ENCODE measurements at places on chromosomes 5 and 9. TPM values are rescaled to one million over a fixed set of nuclear protein-coding genes. Genes with fewer than 3 reads are reported as not detected.

Gene S1PR3
- polyA plus RNA-seq = 46.3 TPM

Gene CYSTM1
- polyA plus RNA-seq = 68.2 TPM

Gene PCDHB13
- polyA plus RNA-seq = 7.5 TPM

DNA sequence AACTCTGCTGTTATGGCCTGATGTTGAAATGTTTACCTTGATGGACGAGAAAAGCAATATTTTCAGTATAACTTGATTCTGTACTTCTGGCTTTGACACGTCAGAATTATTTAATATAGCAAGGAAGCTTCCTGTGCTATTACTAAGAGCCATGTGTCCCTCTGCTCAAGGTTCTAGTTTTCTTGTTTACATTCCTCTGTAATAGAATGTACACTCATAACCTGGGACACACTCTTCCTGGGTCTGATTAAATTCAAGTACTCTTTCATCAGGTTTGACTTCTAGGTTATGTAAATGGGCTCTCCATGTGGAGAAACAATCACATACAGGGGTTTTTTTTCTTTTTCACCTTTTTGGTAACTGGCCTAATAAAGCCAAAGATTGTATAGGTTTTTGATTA is 33.1 kb downstream of the GTF3C4 start:
- no peak for DNase-seq

GRCh38 chr5:16936150-16936988 is at the start of gene MYO10:
MYO10 (minus strand) TSS chr5:16936288; CDS start chr5:16935808, 480 bp downstream.
- peak; percentile 73 for DNase-seq

DNA sequence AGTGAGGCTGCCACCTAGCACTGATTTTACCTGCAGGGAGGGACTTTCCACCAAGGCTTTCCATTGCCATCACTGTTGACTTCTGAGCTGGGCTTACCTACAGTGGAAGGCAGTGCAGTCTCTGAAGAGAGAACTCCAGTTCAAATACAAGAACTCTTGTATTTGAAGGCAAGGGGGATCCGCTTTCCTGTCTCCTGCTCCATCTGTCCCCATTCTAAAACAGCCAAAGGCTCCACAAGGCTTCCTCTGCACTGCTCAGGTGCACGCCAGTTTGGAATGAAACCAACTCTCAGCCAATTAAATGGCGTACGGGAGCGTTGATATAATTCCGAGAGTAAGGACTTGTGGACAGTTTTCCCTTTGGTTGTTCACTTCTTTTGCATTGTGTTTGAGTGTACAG is 66.0 kb upstream of the CXCL14 start:
- no peak for DNase-seq

GRCh38 chr5:180271221-180271620 is 20.7 kb downstream of the MAPK9 start:
- no peak for DNase-seq

- no peak for DNase-seq
Measured at GRCh38 chr5:56493766-56494165, 260.6 kb upstream of the ANKRD55 start.

DNA sequence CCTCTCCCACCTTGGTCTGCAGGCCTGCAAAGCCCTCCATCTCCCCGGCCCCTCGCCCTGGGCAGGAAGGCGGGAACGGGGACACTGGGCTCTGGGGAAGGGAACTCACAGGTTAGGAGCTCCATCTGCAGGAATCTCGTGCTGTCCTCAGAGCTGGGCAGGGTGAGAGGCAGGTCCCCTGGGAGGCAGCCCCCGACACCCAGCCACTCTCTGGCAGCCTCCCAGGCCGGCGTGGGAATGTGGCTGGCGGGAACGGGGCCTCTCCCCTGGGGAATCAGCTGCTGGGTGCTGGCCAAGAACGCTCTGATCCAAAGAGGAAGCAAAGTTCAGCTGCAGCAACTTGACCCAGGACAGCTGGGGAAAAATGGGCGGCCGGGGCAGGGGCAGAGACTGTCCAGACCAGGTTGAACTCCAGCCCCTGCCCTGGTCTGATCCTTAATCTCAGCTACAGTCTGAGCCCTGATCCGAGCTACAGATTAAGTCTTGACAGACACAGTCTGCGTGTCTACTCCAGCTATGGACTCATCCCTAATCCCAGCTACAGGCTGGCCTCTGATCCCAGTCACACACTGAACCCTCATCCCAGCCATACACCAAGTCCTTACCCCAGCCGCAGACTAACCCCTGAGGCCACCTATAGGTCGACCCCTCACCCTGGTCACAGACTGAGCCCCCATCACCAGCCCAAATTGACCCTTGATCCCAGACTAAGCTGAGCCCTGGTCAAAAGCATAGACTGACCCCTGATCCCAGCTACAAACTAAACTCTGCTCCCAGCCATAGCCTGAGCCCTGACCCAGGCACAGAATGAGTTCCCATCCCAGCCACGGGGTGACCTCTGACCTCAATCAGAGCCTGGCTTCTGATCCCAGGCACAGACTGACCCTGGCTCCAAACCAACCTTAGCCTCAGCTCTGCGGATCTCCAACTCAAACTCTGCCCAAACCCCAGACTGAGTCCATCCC is 37.3 kb upstream of the EGFL7 start:
- DNase-seq = peak; percentile 60

- no peak for DNase-seq
Measured at GRCh38 chr9:136748666-136749611, 614 bp upstream of the LCN6 start.

DNA sequence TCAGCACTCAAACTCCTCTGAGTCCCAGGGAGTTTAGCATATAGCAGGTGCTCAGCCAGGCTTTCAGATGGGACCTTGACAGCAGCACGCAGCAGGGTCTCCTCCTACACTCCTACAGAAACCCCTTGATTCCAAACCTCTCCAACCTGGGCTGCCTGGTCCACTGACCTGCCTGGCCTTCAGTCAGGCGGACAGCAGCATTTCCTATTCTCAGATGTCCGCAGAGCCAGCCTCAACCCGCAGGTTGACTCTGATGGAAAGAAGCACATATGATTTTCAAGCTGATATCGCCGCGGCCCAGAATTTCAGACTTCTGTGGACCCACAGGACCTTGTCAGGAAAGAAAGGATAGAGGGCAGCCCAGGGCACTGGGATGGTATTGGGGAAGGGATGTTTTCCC is 5.3 kb upstream of the SLC25A48 start:
- DNase-seq = no peak

All from renal pelvis (tissue), 12 donors.